ENCODE measurements at places on chromosomes 7 and 10. TPM values are rescaled to one million over a fixed set of nuclear protein-coding genes. Genes with fewer than 3 reads are reported as not detected.

Gene MRPL43
- 47.3 TPM for total RNA-seq

Gene HNRNPH3
- total RNA-seq, result 130 TPM

Gene FFAR4
- 0.39 TPM for total RNA-seq

Gene MSRB2
- 99.7 TPM for total RNA-seq

Gene EPO
- not detected for total RNA-seq

- DNase-seq, result no peak
Observed at GRCh38 chr7:35241884-35242283, 12.0 kb downstream of the TBX20 start.

DNA sequence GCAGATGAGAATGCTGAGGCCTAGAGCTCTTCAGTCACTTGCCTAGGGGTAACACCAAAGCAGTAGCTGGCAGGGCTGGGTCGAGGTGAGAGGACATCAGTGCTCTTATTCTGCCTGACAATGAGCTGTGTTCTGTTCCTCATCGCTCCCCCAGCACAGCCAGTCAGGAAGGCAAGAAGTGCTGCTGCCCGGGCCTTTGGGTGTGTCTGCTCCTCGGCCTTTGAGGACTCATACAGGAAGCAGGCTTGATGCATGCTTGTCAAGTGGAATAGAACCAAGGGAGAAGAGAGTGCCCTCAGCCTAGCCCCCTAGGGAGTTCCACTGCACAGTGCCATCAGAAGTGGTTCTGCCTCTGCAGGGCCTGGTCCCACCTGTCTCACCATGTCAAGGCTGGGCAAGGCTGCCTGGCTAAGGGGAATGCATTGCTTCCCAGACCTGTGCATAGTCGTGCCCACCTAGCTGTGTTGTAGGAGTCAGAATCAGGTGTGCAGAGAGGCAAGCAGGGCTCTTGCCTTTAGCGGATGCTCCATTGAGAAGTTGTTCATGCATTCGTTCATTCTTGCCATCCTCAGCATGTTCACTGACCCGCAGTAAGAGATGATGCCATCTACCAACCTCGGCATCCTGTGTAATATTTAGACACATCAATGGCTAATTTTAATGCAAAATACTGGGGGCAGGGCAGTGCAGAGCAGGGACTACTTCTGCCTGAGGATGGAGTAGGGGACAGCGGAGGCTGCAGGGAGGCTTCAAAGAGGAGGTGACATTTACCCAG lies 156.6 kb downstream of the RPS24 start:
- no peak for DNase-seq

GRCh38 chr10:110810625-110811024 lies 61.1 kb upstream of the PDCD4 start:
- no peak for DNase-seq

DNA sequence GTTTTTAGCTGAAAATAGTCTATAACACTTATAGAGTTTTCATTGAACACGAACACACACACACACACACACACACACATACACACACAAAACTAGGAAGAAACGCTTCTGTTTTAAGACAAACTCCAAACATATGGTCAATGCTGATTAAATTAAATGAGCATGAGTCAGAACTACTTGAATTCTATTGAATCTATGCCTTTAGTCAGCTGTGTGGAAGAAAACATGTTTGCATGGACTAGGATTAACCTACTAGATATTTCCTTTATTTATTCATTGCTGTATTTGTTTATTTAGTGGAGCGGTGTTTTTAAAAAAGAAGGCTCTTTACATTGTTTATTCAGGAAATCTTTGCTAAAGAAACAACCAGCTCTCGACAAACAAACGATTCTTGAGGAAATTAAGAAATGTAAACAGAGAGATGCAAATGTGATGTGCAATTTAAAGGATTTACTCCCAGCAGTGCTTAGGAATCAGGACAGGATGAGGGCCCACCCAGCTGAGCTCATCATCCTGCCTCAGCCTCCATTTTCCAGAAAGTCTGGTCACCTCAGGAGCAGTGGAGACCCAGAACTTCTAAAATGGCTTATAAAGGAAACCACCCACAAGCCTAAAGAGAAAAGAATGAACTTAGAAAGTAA lies 83.2 kb downstream of the PDE1C start:
- DNase-seq, result no peak

DNA sequence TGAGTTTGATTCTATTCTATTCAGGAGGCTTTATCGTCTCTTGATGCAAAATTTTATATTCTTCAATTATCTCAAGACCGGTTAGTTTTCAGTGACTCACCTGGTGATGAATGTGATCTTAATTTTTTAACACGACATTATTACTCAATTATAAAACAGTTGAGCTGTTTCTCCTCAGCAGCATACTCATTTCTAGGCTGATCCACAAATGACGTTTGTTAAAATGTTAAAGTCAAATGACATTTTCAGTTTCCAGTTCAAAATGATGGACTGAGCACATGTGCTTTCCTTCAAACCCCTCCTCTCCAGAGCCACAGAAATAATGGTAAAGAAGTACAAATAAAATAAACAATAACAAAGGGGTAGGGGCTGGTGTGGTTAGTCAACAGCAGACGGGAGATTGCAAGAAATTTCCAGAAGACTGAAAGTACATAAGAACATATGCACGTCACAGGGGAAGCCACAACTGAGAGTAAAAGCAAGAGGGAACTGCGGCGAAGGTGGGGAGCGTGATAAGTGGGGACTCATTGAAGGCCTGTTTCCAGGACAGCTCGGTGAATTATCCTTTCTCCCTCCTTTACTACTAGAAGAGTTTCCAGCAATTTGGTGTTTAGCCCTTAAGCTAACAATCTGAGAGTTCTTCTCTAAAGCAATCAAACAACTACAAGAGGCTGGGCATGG lies 10.9 kb downstream of the MACROH2A2 start:
- no peak for DNase-seq

- no peak for DNase-seq
Observed at GRCh38 chr7:48628793-48629349, 295.5 kb upstream of the CDC14C start.

DNA sequence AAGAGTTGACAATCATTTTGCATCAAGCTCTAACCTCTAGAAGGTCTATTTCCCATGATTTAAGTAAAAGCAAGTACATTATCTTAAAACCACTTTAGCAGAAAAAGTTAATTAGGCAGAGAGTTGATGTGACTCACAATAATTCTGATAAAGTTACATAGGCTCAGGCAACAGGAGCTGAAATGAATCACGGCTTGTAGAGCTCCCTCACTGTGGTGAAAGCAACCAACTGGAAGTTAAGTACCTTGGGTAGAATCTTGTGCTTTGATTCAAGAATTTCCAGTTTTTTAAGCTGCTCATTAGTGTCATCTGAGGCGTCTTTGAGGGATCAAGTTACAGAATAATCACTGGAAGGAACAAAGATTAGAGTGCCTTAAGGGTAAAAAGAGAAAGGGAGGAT lies 68.9 kb upstream of the NFE2L3 start:
- no peak for DNase-seq

DNA sequence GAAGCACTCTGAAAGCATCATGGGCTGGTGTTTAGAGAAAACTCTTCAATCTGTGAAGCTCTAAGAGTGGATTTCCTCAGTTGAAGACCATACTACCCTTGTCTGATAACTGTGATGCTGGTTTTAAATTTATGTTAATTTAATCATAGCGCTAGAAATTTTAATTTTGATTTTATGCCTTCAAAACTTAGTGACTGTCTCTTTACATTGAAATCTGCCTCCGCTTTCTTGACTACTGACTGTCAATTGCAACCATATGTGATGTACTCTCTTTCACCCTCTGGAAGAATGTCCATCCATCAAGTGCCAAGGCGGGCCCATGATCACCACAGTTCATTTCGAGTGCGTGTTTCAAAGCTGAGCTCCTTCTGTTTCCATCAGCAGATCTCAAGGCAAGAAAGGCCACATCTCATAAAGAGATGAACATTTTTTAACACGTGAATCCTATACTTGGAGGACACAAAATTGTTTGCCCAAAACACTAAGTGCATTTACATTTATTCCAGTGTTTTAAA lies 147.1 kb downstream of the ITGA8 start:
- no peak for DNase-seq

- DNase-seq, result no peak
Observed at GRCh38 chr10:102083541-102083940, 18.4 kb downstream of the HPS6 start.

GRCh38 chr10:47405857-47406547 lies 21.9 kb upstream of the ZNF488 start:
- DNase-seq, result no peak

Data from left cardiac atrium (tissue), 4 donors.